HCT116 (cell line): ENCODE measurements at places on chromosomes 1 and 21. TPM values are rescaled to one million over a fixed set of nuclear protein-coding genes. Genes with fewer than 3 reads are reported as not detected.

GRCh38 chr1:173503391-173503790 lies 26.3 kb downstream of the PRDX6 start:
- DNase-seq, result no peak

DNA sequence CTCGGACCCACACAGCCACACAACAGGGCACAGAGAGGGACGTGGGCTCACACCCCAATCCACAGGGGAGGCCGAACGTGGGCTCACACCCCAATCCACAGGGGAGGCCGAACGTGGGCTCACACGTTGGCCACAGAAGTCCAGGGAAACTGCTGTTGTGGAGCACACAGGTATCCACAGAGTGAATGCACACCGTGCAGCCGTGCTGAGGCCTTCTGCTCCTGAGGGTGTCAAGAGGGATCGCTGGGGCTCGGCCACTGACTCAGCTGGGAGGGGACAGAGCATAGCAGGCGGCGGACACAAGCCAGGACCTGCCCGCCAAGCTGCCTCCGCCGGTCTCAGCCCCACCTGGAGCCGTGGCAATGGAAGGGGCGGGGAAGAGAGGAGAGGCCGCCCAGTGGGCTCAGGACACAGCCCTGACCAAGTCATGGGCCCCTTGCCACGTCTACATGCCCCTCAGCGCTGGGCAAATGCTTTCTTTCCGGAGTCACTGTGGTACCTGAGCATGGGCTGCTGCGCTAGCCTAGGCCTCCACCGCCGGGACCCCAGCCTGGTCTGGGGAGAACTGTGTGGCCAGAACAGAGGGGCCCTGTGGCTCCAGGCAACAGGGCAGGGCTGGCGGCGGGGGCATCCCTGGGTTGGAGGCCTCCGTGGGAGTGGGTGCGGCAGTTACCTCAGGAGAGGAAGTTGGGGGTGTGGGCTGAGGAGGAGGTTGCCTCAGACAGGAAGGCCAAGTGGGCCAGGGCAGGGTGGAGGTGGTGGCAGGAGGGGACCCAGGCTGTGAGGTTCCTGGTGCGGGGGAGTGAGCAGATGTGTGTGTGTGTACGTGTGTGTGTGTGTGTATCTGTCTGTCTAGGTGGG lies 1.2 kb downstream of the SYTL1 start:
- DNase-seq, result no peak

- no peak for DNase-seq
Observed at GRCh38 chr1:85339656-85340399, 63.4 kb upstream of the BCL10 start.

DNA sequence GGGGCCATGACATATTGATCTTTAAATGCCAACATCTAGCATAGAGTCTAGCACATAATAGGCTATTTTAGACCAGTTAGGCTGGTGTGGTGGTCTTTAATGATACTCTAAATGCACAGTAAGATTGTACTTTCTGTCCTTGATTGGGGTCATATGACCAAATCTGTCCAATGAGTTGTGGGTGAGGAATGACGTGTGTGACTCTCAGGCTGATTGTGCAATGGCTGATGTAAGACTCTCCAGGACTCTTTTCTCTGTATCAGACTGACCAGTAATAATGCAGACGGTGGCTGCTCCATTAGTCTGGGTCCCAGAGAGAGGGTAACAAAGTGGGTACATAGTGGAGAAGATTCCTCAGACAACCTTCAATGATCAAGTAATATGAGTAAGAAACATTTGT lies 541.6 kb upstream of the CAMK1G start:
- DNase-seq, result no peak

GRCh38 chr1:24899581-24900485 lies 30.2 kb downstream of the RUNX3 start:
- DNase-seq, result no peak

DNA sequence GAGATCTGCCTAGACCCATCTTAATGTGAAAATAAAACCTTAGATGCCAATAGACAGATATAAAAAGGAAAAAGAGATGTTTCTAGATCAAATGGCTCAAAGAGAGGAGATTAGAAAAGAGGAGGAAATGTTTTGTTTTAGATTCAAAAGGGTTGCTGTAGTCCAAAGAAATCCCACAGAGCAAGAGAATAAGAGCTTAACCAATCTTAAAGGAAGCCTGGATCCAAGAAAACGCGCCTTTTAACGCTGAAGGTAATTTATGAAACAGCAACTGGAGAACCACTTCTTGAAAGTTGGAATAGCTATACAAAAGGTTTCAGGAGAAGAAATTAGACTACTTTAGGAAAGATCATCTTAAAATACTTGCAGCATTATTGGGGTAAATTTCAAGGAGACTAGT lies 298.8 kb downstream of the BRINP2 start:
- no peak for DNase-seq

DNA sequence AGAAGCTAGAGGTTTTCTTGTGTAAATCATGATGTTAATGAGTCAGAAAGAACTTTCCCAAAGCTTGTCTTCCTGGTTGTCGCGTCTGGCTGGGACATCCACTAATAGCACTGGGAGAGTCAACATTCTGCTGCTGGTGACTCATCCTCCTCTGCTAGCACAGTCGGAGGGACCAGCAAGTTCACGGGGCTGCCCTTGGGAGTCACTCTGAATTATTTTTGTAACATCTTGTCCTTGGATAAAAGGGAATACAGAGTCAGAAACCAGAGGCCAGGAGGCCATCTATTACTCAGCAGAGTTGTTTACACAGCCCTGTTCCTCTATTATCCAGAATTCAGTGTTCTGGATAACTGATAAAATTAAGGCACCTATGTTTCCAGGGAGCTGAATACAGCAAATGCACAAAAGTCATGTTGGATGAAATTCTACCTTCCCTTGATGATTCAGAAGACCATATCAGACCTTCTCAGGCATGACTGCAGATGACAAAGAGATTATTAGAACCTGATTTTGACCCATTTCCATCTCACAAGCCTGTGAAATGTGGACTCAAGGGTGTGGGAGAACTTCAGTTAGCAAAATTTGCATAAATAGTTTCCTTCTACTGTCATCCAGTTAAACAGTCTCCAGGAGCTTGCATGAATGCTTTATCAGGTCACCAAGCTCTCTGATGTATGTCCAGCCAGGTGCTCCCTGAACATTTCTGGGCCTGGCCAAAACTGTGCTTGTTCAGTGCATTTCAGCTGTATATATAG lies 68.1 kb downstream of the JAK1 start:
- peak; percentile 94 for DNase-seq

DNA sequence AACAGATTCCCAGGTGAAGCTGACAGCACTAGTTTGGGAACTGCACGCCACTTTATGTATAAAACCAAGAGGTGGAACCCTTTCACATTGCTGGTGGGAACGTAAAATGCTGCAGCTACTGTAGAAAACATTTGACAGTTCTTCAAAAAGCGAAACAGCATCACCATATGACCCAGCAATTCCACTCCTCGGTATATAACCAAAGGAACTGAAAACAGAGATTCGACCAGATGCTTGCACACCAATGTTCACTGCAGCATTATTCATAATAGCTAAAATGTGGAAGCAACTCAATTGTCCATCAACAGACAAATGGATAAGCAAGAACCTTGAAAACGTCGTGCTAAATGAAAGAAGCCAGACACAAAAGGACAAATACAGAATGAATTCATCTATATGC lies 17.5 kb downstream of the RSPH1 start:
- DNase-seq, result no peak

- no peak for DNase-seq
Observed at GRCh38 chr1:115491298-115492018, 150.3 kb upstream of the VANGL1 start.

DNA sequence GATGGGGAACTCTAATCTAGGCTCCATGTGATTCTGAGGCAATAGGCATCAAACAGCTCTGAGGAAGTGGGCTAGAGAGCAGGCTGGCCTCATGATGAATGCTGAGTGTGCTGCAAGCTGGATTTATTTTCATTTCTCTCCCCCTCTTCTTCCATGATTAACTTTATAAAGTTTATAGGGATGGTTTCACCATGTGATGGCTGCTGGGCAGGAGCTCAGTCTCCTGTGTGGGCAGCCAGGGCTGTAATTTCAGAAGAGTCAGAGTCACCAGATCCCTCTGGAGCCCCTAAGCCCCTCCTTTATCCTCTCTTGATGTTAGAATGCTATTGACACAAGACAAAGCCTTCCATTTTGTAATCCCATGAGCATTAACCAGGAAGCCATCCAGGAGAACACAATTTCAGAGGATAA lies 143.6 kb downstream of the CNIH3 start:
- no peak for DNase-seq

GRCh38 chr1:118337346-118337745 lies 152.3 kb upstream of the SPAG17 start:
- no peak for DNase-seq

Gene COL9A2
- total RNA-seq, result 2.4 TPM

Gene MEX3A
- total RNA-seq, result 6.1 TPM

Gene TMPRSS2
- total RNA-seq, result 1.1 TPM

Gene C4BPA
- total RNA-seq, result 0.32 TPM

Gene SPATA46
- total RNA-seq, result not detected

Gene OR2T2
- not detected for total RNA-seq

Gene AK2
- 233 TPM for total RNA-seq

Gene BTBD8
- 2.8 TPM for total RNA-seq

Gene UQCRHL
- total RNA-seq, result 2.5 TPM
